Fibroblast of the aortic adventitia (primary cell): ENCODE measurements at places on chromosomes 3 and 15. TPM values are rescaled to one million over a fixed set of nuclear protein-coding genes. Genes with fewer than 3 reads are reported as not detected.

MITF gene
- 6.1 and 22.6 TPM in 2 replicates for total RNA-seq

IL17RC gene
- total RNA-seq: 47.9 and 52.2 TPM in 2 replicates

GRK7 gene
- total RNA-seq: not detected in 2 replicates

IMPG2 gene
- 0.45 and 0.65 TPM in 2 replicates for total RNA-seq

AHSG gene
- not detected in 2 replicates for total RNA-seq

ACTRT3 gene
- total RNA-seq: 3.8 and 4.3 TPM in 2 replicates

CYP11A1 gene
- total RNA-seq: 0.33 and 0.90 TPM in 2 replicates

ADAMTS9 gene
- total RNA-seq: 0.54 and 3.7 TPM in 2 replicates

HRG gene
- not detected in 2 replicates for total RNA-seq
